ENCODE measurements at places on chromosomes 12 and 14.

DNA sequence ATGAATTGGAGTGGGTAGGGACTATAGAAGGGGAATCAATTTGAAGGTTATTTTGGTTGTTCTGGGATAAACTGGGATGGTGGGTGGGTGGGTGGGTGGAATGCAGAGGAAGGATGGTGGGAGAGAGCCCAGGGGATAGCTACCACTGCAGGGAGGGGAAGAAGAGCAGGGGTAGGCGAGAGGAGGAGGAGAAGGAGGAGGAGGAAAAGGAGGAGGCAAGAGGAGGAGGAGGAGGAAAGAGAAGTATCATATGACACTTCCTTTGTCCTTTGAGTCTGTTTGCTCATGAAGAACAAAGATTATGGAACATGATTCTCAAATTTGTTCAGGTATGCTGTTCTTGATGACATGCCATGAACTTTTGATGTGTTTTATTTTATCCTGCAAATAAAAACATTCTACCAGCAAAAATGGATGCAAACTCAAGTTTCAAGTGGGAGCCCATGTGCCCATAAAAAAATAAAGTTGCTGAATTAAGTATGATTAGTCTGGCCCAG lies 4.1 kb upstream of the BEST3 start:
- no peak for DNase-seq

GRCh38 chr14:43215524-43215923 lies 1291.6 kb downstream of the FSCB start:
- no peak for DNase-seq

DNA sequence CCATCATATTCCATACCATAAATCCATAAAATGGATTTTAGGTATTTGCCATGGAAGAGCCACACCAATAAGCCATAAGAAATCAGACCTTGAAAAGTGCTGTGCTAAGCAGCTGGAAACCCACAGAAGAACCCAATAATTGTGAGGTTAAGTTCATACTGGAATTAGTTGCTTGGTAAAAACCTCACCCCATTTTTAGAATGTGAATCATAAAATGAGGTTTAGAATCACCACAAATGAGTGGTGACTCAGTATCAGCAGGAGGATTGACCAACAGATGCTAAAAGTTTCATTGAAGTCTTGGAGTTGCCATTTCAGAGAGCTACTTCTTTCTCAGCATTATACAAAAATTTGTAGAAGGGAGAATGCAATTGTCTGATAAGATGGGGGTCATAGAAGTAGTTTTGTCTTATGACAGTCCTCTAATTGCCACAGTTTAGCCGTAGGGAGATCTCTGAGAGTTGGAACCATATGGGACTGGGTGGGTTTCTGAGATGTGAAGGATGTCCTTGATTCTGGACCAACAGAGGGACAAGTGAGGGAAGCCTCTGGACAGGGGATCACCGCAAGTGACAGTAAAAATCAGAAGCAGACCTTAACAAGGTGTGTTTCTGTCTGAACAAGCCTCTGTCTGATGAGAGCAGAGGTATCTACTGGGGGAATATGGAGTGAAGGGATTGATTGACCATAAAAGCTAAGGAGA lies 1.4 kb upstream of the STON2 start:
- DNase-seq = no peak

GRCh38 chr12:12357719-12358461 lies 1.0 kb downstream of the BORCS5 start:
- no peak for DNase-seq

DNA sequence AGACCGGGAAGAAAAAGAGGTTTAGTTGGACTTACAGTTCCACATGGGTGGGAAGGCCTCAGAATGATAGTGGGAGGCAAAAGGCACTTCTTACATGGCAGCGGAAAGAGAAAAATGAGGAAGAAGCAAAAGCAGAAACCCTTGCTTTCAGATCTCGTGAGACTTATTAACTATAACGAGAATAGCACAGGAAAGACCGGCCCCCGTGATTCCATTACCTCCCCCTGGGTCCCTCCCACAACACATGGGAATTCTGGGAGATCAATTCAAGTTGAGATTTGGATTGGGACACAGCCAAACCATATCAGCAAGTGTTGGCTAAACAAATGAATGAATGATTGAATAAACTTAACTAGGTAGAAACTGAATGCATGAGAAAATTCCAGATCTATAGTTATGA lies 85.3 kb upstream of the PARP11 start:
- no peak for DNase-seq

DNA sequence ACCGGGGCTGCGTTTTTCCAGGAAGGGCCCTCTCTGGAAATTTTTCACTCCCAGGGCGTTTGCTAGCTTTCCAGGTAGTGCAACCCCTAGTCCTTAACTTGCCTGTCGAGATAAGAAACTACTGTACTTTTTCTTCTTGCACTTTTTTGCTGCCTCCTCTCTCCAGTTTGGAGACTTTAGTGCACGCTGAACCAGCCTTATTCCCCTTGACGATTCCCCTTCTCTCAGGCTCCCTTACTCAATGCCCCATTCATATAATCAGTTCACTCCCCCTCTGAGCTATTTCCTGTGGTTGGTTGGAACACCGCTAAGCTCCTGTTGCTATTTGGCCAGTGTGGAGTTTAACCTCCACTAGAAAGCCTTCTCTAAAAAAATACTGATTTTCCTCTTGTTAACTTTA lies 682 bp downstream of the CREBL2 start:
- peak; percentile 4 for DNase-seq

GRCh38 chr14:71716041-71716772 lies 216.0 kb upstream of the RGS6 start:
- DNase-seq = no peak

DNA sequence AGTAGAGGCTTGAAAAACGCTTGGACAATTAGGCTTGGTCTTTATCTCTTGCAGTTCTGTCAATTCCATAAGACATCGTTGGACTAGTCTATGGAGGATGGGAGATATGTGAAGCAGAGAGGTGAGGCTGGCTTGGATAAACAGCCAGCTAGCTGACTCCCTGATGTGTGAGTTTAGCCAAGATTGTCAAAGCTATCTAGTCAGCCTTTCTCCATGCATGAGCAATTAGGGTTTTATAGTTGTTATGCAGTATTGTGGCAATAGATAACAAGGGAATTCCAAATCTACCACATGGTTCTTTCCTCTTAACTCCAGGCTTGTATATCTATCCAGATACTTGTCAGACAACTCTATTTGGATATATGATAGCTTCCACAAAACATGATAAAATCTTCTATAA lies 153.6 kb upstream of the NRXN3 start:
- DNase-seq = no peak

DNA sequence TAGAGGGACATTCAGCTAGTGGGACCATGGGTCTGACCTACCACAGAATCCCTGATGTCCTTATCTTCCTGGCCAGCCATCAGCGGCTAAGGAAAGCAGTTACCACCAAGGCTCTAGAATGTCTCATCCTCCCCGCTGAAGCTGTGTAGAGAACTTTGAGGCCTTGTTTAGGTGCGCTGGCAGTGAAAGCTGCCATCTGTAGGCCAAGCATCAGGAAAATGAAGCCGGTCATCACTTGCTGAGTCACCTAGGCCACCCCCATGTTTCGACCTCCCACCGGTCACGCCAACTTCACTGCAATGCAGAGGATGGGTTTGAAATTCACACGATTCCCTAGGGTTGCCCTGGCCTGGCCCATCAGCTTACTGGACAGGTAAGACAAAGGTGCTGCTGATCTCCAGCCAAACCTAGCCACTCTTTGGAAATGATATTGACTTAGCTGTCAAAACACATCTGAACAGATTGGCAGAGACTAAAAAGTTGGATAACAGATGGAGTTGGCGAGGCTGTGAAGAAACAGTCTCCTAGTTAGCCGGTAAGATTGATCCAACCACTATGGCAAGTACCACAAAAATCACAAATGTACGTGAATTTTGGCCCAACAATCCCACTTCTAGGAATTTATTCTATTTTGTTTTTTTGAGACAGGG lies 52.0 kb downstream of the NOS1 start:
- DNase-seq = no peak

DNA sequence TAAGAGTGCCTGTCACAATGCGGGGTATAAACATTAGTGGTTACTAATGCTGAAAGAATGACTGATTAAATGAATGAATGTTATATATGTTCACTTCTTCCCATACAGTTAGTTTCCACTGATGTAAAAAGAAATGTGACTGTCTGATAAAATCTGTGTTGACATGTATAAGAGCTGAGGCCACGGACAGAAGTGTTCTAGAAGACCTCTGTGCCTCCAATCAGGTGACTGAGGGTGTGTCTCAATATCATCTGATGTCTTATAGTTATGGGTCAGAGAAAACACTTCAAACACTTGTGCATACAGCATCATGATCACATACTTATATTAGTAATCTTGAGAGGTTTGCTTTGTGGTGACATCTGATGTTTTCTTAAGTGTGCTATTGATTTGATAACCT lies 183.4 kb downstream of the TTC7B start:
- no peak for DNase-seq

- DNase-seq = no peak
These were observed 203.3 kb upstream of the NUDT4 start for GRCh38 chr12:93174473-93174872.

DNA sequence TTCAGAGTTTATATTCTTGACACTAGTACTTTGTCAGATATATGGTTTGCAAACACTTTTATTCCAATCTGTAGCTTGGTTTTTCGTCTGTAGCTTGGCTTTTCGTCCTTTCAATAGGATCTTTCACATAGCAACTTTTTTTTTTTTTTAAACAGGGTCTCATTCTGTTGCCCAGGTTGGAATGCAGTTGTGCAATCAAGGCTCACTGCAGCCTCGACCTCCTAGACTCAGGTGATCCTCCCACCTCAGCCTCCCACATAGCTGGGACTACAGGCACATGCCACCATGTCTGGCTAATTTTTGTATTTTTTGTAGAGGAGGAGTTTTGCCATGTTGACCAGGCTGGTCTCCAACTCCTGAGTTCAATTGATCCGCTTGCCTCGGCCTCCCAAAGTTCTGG lies 460.4 kb upstream of the SOX5 start:
- no peak for DNase-seq

DNA sequence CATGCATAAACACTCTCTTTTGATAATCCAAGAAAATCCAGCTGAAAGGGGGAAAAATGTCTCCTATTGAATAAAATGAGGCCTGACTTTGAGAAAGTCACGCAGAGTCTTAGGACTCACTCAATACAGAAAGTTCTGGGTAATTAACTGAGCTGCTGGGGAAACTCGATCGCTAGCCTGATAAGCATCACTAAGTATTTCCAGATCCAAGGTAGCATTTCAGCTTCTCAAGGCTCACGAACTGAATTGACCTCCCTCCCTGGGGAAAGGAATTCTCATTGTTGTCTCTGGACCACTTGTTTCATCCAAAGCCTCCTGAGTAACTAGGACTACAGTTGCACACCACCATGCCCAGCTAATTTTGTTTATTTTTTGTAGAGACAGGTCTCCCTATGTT lies 13.8 kb upstream of the ANAPC5 start:
- no peak for DNase-seq

GRCh38 chr14:94018308-94018707 lies 7.8 kb upstream of the OTUB2 start:
- no peak for DNase-seq

DNA sequence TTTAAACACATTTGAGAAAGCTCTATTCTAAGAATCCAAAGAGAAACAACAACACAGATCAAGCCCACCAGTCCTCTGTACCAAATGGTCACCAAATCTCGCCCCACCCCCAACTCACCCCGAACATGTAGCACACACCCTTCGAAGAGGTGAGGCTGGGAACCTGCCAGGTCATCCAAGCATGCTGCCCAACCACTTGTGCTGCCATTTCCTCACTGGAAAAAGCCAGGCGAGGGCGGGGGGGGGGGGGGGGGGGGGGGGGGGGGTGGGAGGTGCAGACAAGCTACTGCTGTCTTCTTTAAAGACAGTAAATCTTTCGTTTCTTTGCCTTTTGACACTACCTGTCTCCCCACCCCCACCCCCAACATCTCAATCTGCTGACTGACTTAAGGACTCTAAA lies 59.9 kb downstream of the SETD3 start:
- no peak for DNase-seq

- peak; percentile 45 for DNase-seq
These were observed 11.5 kb upstream of the NUP107 start for GRCh38 chr12:68675101-68675842.

DNA sequence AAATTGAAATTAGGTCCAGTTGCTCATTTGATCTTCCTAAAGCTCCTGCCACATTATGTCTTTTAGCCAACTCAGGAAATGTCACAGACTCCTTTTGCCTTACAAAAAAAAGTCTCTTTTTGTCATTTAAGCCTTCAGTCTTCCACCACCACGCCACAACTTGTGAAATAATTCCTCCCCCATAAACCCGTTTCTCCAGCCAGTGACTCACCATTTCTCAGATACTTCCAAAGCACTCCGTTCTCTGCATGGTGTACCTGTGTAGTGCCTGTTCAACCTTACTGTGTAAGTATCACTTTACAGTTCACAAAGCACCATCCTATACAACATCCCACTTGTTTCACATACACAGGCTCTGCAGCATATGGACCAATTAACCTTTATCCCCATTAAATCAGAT lies 139.5 kb upstream of the AEBP2 start:
- no peak for DNase-seq

DNA sequence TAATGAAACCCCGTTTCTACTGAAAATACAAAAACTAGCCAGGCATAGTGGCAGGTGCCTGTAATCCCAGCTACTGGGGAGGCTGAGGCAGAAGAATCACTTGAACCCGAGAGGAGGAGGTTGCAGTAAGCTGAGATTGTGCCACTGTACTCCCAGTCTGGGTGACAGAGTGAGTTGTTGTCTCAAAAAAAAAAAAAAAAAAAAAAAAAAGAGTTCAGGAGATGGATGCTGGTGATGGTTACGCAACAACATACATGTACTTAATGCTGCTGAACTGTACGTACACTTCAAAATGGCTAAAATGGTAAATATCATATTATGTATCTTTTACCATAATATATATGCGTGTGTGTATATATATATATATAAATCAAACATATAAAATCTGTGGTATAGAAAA lies 29.0 kb downstream of the ACTN1 start:
- DNase-seq = no peak

DNA sequence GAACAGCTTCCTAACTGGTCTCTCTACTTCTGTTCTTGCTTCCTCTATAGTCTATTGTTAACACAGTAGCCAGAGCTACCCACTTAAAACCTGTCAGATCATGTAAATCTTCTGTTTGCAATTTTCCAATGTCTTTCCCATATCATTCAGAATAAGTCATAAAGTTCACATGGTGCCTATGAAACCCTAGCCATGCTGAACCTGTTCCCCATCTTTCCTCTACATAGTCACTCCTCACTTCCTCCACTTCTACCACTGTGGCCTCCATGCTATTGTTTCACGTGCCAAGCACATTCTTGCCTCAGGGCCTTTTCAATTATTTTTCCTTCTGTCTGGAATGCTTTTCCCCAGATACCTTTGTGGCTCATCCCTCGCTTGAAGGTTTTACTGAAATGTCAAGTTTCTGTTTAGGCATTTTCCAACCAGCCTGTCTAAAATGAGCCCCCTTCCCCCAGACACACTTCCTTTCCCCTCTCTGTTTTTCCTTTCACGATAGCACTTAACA lies 132.1 kb downstream of the DYRK2 start:
- DNase-seq = no peak

DNA sequence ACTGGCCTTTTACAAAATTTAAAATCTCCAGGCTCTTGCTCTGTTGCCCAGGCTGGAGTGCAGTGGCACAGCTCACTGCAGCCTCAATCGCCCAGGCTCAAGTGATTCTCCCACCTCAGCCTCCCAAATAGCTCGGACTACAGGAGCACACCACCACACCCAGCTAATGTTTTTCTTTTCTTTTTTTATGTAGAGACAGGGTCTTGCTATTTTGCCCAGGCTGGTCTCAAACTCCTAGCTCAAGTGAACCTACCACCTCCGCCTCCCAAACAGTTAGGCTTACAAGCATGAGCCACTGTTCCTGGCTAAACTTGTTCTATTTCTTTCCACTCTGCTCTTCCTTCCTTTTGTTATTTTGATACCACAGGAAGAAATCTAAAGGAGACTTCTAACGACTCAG lies 15.2 kb downstream of the SYNJ2BP start:
- DNase-seq = no peak
